ENCODE measurements at places on chromosomes 1 and 21.

DNA sequence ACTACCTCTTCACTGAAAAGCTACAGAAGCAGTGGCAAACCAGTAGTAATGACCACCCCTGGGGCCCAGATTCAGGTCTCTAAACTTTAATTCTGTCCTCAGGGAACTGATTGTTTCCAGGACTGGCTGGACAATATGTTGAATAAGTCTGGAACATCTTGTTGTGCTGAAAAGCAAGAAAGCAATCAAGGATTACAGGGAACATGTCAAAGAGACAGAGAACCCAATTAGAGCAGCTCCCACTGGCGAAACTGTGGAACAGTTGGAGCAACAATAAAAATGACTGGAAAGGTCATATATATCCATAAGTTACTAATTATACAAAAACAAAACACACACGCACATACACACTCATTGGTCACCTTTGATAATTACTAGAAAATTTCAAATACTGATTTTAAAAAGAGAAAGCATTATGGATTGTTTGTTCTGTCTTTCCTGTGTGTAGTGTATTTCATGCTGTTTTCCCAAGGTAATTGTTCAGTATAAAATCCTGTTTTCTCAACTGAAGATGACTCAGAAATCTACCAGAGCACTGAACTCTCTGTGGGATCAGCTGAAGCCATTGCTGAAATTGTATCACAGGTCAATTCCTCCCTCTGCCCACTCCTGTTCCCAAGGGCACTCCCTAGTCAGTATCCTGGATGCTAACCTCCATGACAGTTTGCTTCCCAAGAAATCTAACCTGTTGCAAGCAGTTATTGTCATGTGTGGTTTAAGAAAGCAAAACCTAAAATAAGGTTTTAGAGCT is 83.6 kb upstream of the RGS1 start:
- DNase-seq = no peak

- DNase-seq = peak; percentile 63
Observed at GRCh38 chr1:33633019-33633801, 160.8 kb downstream of the ZSCAN20 start.

- DNase-seq = no peak
Observed at GRCh38 chr1:201749059-201749690, 79.8 kb upstream of the IPO9 start.

- no peak for DNase-seq
Observed at GRCh38 chr1:230301322-230301721, 124.8 kb downstream of the PGBD5 start.

- no peak for DNase-seq
Observed at GRCh38 chr1:18870957-18871356, 11.5 kb upstream of the TAS1R2 start.

- DNase-seq = no peak
Observed at GRCh38 chr21:42089093-42089631, 18.0 kb downstream of the UMODL1 start.

GRCh38 chr1:199723250-199723956 is 304.1 kb upstream of the NR5A2 start:
- no peak for DNase-seq

- no peak for DNase-seq
Observed at GRCh38 chr1:172616636-172617035, 42.3 kb upstream of the FASLG start.

- no peak for DNase-seq
Observed at GRCh38 chr1:35674111-35674510, 32.8 kb upstream of the PSMB2 start.

- DNase-seq = no peak
Observed at GRCh38 chr1:149846042-149846441, 53.3 kb upstream of the BOLA1 start.

GRCh38 chr1:40532844-40533424 is 1.5 kb downstream of the ZNF684 start:
- peak; percentile 38 for DNase-seq

DNA sequence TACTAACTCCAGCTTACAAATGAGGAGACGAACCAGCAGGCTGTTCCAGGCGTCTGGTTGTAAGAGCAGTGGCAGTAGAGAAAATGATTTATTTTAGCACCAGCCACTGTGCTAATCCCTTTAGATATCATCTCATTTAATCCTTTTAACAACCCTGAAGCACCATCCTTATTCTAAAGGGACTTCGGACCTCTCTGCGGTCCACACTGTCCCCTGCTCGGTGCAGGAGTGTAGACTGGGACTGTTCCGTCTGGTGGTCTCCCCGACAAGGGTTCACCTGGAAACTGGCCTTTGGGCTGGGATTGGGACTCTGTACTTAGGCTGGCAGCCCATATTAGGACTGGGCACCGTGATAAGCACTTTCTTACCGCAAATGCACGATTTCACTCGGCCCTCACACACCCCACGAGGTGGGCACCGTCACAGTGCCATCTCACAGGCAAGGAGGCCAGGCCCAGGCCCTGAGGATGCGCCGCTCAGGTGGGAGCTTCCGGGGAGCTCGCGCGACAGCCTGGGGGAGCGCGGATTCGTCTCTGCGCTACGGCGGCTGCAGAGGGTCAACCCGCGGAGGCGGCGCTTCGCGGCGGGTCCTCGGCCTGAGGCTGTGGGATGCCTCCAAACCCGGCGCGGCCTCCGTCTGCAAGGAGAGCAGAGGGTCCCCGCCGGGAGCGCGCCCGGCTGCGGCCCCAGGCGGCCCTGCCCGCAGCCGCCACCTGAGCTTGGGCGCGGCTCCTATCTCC is 45.2 kb downstream of the ATP1A1 start:
- DNase-seq = peak; percentile 54

GRCh38 chr1:207059881-207060280 is 6.8 kb downstream of the PFKFB2 start:
- DNase-seq = no peak

GRCh38 chr1:112237983-112238545 is 157.9 kb upstream of the CTTNBP2NL start:
- DNase-seq = no peak

GRCh38 chr1:61201035-61201434 is 118.7 kb downstream of the NFIA start:
- no peak for DNase-seq

- DNase-seq = no peak
Observed at GRCh38 chr1:26049531-26050247, 3.8 kb upstream of the SLC30A2 start.

DNA sequence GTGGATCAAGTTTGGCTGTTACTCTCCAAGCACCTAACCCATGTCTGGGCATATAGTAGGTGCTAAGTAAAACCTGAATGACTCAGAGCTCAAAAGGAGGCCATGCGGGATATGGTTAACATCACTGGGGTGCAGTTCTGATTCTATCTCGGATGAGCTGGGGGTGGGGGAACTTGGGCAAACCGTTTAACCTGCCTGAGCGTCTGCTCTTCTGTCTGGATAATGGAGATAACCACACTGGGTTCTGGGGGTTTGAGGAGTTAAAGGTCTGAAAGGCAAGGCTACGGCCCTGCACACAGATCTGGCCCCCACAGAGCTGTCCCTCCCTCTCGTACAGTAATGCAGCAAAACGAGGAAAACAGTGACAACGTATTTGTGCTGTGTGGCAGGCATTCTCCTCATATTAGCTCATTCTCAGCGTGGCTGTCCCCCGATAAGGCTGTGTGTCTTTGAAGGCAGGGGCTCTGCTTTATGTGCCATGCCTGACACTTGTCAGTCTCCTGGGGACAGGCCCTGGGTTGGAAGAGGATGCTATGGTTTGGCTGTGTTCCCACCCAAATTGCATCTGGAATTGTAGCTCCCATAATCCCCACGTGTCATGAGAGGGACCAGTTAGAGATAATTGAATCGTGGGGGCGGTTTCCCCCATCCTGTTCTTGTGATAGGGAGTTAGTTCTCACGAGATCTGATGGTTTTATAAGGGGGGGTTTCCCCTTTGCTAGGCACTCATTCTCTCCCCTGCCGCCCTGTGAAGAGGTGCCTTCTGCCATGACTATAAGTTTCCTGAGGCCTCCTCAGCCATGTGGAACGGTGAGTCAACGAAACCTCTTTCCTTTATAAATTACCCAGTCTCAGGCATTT is 6.8 kb upstream of the ALDH4A1 start:
- no peak for DNase-seq

- no peak for DNase-seq
Observed at GRCh38 chr1:220182656-220183055, 88.7 kb downstream of the IARS2 start.

GRCh38 chr1:227140376-227140775 is 177.9 kb downstream of the CDC42BPA start:
- DNase-seq = no peak

GRCh38 chr1:58895559-58896145 is 111.8 kb upstream of the JUN start:
- no peak for DNase-seq

- no peak for DNase-seq
Observed at GRCh38 chr21:44751186-44751798, 39.9 kb upstream of the TSPEAR start.

DNA sequence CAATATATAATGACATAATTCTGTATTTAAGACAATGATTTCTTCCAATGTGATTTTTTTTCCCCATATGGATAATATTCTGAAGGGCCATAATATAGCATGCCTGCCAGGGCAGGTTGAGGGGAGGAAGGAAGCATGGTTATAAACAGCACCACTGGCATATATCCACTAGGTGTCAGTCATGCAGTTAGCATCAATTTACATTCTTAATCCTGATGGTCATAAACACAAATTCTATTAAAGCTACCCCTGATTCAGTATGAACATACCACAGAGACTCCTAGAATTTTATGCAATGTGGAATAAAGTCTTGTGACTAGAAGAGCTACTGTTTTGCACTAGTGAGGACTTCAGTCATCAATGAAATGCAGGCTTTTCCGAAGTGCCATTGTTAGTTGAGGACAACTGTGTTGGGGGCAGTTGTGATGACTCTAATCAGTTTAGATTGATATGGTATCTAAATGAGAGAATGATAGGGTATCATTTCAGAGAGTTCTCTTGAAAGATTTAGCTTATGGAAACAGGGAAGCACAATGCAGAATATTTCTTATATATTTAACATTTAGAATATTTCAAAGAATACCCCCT is 342.7 kb upstream of the NR5A2 start:
- DNase-seq = peak; percentile 12

- DNase-seq = peak; percentile 93
Observed at GRCh38 chr1:35568975-35569395, 4.1 kb upstream of the TFAP2E start.

DNA sequence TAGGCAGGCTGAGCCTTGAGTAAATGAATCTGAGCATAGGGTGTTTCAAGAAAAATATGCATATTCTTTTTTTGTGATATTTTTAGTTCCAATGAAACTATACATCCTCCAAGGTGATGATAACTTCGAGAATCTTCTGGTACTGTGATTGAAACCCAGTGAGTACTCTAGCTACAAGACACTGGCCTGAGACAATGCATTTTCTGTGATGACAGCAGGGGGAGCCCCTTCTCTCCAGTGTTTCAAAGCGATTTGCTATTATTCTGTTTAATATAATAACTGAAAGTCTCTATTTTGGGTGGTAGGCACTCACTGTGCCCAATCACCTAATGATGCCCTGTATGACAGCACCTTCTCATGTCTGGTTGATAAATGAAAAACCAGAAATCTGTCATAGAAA is 12.1 kb downstream of the IRF2BP2 start:
- DNase-seq = no peak

- DNase-seq = no peak
Observed at GRCh38 chr1:203152158-203153034, 23.2 kb downstream of the MYBPH start.

GRCh38 chr1:59361766-59362165 is 64.9 kb downstream of the FGGY start:
- DNase-seq = no peak

DNA sequence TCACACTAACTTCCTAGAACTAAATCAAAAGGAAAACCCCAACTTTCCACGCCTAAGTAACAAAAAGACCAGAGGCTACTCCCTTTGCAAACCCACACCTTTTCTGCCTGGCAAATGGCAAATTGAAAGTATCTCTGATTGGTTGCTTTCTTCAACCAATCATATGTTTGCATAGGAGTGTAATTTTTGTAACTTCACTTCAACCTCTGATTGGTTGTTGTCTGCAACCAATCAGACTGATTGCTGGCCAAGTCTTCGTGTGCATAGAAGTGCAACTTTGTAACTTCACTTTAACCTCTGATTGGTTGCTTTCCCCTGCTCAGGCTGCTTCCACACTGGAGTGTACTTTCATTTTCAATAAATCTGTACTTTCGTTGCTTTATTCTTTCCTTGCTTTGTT is 36.9 kb upstream of the PADI2 start:
- DNase-seq = no peak

DNA sequence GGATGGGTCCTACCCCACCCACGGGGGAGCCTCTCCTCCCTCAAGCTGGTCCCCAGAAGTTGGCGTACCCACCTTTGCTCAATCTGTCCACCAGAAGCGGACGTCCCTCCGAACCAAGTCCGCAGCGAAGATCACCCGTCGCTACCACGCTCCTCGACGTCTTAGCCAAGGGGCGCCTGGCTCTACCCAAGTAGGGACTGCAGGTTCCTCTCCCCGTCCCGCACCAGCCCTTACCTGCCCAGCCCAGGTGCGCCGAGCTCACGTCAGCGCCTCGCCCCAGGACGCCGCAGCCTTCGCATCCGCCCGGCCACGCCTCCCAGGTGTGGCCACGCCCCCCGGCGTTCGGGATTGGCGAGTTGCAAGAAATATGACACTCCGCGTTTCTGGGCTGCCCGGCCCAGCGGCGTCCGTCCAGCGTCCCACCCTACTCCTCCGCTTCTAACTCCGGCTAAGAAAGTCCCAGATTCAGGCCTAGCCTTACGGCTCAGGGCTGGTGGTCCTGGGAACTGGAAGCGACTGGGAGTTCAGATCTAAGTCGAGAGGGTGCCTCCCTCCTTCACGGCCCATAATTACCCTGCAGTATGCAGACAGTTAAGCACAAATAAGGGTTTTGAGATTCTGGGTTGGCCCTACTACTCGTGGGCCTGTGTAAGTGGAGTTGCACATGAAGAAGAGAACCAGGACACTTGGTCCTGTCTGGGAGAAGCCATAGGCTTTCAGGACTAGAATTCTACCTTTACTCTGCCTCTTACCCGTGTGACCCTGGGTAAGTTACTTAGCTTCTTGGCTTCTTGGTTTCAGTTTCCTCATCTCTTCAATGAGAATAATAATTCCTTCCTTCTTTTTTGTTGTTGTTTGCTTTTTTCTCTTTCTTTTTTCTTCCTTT is at the start of gene IRF6:
IRF6 (minus strand) TSS at position 268 of the 886 bp plus-strand sequence. CDS start 4,729 bp downstream, outside the sequence.
- DNase-seq = peak; percentile 19

GRCh38 chr1:223298701-223299100 is 65.3 kb downstream of the SUSD4 start:
- no peak for DNase-seq

DNA sequence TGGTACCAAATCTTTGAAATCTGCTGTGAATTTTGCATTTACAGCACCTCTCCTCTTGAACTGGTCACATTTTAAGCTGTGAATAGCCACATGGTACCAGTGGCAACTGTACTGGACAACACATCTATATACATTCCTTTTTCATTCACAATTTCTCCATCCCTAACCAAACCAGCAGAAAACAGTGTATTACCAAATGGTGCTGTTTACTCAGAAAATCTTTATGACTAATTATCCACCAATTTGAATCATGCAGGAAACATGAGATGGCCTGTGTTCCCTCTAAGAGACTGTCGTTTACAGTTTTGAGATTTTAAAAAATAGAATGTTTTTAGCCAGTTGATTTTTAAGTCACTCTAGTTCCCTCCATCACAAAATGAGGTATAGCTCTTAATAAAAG is 17.6 kb upstream of the CCT8 start:
- no peak for DNase-seq

- DNase-seq = no peak
Observed at GRCh38 chr1:229325401-229325800, 17.4 kb downstream of the CCSAP start.

Data from HuH-7.5 (cell line).